ENCODE measurements at places on chromosomes 7 and 10.

- peak; percentile 3 for DNase-seq
Measured at GRCh38 chr7:37765872-37766525, 82.4 kb upstream of the NME8 start.

GRCh38 chr7:69403169-69403568 is 195.1 kb upstream of the AUTS2 start:
- DNase-seq = no peak

- no peak for DNase-seq
Measured at GRCh38 chr7:1990001-1990670, 242.6 kb downstream of the MAD1L1 start.

DNA sequence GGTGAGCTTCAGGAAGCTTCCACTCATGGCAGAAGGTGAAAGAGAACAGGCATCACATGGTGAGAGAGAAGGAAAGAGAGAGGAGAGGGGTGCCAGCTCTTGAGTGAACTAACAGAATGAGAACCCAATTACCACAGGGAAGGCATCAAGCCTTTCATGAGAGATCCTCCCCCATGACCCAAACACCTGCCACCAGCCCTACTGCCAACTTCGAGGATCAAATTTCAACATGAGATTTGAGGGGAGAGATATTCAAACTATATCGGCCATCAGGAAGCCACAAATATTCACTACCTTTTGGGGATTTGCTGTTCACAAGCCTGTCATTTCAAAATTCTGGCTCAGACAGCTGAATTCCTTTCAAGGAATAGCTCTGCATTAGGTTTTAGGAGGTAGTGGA is 39.9 kb upstream of the SMNDC1 start:
- DNase-seq = peak; percentile 32

GRCh38 chr7:26349005-26349915 is 57.6 kb downstream of the SNX10 start:
- no peak for DNase-seq

GRCh38 chr7:27374958-27375841 is 132.6 kb downstream of the EVX1 start:
- no peak for DNase-seq

DNA sequence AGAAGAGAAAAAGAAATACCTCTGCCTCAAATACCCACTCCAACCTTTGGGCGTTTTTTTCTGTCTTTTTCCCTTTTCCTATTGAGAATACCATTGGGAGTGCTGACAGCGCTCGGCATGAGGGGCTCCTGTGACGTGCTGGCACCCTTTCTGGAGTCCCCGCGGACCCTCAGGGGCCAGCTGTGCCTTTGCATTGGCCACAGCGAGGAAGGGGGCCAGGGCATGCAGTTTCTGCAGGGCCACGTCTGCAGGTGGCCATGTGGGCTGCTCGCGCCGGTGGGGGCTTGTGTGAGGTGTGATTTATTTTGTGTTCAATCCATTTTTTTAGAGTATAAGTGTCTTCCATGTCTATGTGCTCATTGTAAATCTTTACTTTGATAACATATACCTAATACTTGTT is 57.4 kb downstream of the INPP5A start:
- no peak for DNase-seq

GRCh38 chr7:118949031-118949430 is 724.5 kb downstream of the ANKRD7 start:
- DNase-seq = no peak

- DNase-seq = peak; percentile 71
Measured at GRCh38 chr7:101017064-101017777, 2.7 kb upstream of the MUC17 start.

Measured in Jurkat, Clone E6-1 (cell line).